Activated CD4-positive, CD25-positive, alpha-beta regulatory T cell treated with anti-CD3 and anti-CD28 coated beads, Interleukin-2, amount 50 U/mL, for 72 hours (primary cell): ENCODE measurements at places on chromosomes 3 and 15.

DNA sequence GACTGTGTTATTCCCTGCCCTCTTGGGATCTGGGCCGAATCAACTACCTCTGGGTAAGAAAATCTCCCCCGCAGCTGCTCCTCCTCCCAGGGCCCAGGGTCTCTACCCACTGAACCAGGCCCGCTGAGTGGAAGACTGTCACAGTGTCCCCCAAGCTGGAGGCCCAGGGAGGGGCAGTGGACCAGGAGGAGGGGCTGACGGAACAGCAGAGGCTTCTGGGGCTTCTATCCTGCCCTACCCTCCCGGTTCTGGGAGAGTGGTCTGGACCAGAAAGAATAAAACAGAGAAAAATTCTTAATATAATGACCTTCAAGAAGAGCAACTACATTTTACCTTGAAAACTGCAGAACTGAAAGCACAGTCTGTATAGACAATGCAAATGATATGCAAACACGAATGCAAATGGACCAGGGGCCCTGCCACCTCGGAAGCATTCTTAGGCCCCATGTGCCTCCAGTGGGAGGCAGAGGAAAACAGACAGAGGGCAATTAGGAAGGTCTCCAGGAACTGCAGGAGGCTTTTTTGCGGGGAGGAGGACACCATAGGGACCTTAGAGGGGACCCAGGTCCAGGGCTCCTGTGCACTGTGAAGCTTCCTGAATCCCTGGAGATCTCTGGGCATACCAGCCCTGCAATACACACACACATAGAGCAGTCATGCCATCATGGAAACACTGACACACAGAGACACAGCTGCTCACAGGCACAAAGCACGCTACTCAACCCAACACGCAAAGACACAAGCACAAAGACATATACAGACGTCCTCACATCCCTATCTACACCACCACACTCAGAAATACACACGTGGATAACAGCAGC, 12.3 kb downstream of the MEGF11 start:
- DNase-seq: no peak

- no peak for DNase-seq
These were observed 35.8 kb downstream of the ABHD5 start for GRCh38 chr3:43726521-43726920.

GRCh38 chr3:94099311-94099710, 36.5 kb downstream of the NSUN3 start:
- no peak for DNase-seq

DNA sequence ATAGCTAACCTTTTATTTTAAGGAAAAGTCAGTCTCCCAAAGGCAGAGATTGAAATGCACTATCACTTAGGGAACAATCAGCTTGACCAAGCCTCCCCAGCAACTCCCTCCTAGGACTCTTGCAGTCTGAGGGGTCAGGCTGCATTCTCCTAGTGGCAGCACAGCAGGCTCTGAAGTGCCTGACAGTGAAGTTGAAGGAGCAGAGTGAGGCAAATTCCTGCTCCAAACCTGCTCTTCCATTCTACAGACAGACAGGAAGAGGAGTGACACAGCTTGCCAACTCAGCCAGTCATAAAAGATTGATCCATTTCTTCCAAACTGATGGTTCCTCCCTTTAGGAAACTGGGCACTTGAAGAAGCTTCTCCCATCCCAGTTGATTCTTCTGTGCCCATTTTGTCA, 43.9 kb upstream of the SMAD3 start:
- DNase-seq: no peak

DNA sequence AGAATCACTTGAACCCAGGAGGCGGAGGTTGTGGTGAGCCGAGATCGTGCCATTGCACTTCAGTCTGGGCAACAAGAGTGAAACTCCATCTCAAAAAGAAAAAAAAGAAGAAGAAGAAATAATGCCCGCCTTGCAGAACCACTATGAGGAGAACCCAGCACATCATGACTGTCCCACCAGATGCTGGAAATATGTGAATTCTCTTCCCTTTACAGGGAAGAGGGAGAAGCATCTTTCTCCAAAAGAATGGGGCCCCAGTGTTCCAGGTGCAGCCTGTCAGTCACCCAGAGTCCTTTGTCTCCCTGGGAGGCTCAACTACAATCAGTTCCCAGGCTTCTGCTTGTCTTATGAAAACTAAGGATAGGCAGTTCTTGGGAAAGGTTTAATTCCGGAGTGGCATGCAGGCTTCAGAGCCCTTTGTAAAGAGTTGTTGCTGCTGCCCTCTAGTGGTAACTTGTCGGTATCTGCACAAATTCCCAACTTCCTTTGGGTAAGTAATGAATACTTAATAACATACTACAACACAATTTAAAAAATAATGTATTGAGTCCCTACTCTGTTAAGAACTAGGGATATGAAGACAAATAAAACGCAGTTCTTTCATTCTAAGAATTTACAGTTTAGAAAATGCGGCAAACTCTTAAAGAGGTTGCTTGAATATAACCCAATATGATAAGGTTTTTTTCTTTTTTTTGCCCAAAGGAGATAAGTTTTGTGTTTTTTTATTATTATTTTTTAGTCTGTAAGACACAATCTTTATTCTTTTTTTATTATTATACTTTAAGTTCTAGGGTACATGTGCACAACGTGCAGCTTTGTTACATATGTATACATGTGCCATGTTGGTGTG, 18.6 kb upstream of the TICRR start:
- DNase-seq: no peak

DNA sequence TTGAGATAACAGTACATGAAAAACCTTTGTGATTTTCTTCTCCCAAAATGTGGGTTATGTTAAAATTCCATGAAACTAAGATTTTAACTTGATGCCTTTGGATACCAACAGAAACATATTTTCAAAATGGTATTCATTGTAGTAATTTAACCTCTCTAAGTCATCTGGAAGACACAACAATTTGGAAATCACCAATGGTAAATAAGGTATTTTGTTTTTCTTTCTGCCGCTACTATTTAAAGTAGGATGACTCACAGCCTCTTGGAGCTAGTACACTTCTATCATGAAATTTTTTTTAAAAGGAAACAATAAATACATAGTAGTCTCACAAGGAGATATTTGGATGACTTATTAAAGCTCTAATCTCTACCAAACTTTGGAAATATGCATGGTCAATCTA, 291.6 kb upstream of the VEPH1 start:
- DNase-seq: no peak

DNA sequence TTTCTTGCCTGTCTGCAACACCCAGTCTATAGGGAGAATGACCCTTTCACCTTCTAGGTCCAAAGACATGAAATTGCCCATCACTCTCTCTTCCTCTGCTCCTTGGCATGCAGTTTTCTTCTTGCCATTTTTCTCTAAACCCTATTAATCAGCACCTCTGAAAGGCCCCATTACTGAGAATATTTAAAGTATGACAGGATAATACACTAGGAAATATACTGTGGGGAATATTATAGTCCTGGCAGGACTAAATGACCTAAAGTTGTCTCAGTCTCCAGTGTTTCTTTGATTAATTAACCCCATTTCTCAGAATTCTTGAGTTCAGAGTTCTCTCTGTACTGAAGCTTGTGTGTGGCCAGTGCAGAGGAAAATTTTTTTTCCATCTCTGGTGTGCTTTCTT, 730.7 kb downstream of the AGBL1 start:
- no peak for DNase-seq

- no peak for DNase-seq
These were observed 348.1 kb upstream of the DCBLD2 start for GRCh38 chr3:99249627-99250026.

GRCh38 chr3:35651851-35652250, 12.5 kb downstream of the ARPP21 start:
- DNase-seq: no peak

- no peak for DNase-seq
These were observed 65.7 kb downstream of the MOBP start for GRCh38 chr3:39533226-39533625.

- DNase-seq: no peak
These were observed 12.1 kb downstream of the GATA2 start for GRCh38 chr3:128480717-128481437.

- no peak for DNase-seq
These were observed 77.2 kb downstream of the PPP2R3A start for GRCh38 chr3:136042608-136043221.

DNA sequence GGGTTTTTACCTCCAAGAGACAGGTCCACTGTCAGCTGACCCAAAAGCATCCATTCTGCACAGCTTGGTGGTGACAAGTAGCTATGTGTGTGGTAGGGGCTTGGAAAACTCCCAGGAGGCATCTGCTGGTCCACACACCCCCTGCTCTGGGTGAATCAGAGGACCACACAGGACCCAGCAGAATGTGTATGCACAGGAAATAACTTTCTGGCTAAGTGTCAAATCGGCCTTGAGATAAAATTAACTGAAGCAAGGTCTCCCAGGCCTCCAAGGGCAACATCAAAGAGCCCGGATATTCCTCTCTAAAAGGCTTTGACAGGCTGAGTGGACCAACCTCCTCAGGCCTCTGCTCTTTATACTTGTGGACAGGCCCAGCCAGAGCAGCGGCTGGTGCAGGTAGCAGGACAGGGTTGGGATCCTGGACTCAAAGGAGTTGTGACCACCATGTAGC, 66.5 kb downstream of the CTNNB1 start:
- no peak for DNase-seq

GRCh38 chr15:51004103-51004551, 90.6 kb downstream of the TNFAIP8L3 start:
- DNase-seq: no peak

- DNase-seq: no peak
These were observed 25.7 kb downstream of the PCOLCE2 start for GRCh38 chr3:142863010-142863817.

- no peak for DNase-seq
These were observed 16.8 kb upstream of the SLC41A3 start for GRCh38 chr3:126100634-126101301.

GRCh38 chr3:173586166-173586565, 188.6 kb downstream of the NLGN1 start:
- DNase-seq: no peak

DNA sequence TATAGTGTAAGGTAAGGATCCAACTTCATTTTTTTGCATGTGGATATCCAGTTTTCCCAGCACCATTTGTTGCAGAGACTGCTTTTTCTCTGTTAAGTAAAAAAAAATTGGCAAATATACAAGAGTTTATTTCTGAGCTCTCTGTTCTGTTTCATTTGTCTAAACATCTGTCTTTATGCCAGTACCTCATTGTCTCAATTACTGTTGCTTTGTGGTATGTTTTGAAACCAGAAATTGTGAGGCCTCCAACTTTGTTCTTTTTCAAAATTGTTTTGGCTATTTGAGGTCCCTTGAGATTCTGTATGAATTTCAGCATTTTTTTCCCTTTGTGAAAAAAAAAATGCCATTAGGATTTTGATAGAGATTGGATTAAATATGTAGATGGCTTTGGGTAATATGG, 150.5 kb downstream of the MINAR1 start:
- DNase-seq: no peak

DNA sequence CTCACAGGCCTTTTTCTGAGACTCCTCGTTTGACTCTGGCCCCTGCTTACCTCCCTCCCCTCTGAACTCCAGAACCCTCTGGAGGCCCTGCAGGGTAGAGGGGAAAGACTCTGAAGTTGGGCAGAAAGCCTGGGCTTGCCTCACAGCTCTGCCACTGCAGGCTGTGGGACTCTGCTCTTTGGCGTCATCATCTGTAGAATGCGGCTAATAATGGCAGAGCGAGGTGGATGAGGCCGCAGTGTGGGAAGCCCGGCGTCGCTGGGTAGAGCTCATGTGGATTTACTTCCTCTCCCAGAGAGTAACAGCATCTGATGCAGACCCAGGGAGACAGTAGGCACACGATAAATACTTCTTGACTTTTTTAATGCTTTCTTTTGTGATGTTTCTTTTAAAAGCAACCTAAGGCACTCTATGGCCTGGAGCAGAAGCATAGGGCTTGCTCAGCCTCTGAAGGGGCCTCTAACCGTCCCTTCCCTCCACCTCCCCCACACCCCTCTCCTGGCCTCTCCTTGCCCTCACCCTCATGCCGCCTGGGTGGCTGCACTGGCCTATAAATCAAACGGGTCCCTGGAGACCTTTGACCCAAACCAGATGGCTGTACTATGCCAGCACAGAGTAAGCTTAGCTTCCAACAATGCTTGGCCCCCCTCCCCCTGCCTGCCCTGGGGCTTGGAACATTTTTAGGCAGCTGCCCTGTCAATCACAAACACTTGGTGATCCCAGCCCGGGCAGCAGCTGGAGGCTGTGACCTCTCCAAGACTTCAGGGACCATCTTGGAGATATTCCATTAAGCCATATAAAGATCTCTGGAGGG, 32.9 kb downstream of the SPSB4 start:
- no peak for DNase-seq

- DNase-seq: no peak
These were observed 69.6 kb downstream of the EEFSEC start for GRCh38 chr3:128222796-128223385.

DNA sequence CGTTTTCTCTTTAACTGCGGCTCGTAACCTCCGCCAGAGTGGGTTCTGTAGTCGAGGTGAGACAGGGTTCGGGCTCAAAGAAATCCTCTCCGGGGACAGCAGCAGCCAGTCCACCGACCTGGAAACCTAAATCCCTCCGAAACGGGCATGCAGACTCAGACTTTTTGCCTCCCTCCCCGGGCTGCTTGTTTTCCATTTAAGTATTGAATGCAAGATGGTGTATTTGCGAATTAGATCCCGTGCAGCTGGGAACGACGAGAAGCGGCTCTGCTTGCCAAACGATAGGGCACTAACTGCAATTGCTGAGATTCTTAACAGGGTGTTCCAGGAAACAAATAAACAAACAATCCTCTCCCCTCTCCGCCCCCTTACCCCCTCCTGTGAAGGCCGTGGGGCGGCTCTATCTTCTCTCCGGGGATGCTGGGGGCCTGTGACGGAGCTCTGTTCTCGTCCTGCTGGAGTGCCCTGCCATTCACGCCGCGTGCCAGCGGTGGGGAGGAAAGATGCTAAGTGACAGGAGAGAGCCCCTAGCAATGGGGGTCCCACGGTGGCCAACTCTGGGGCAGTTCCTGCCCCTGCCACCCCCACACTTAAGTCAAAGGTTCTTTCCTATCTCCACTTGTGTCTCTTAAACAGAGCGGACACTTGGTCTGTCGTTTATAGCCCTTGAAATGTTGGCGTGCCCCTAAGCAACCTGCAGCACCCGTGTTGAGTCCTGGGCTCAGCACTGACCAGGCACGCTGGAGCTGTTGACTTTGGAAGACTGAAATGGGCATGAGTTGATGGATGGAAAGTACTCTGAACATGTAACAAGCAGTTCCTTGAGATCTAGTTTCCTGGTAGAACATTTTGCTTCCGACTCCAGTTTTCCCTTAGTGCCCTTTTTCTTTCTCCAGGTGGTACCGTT, 1.3 kb upstream of the ETV5 start:
- no peak for DNase-seq

DNA sequence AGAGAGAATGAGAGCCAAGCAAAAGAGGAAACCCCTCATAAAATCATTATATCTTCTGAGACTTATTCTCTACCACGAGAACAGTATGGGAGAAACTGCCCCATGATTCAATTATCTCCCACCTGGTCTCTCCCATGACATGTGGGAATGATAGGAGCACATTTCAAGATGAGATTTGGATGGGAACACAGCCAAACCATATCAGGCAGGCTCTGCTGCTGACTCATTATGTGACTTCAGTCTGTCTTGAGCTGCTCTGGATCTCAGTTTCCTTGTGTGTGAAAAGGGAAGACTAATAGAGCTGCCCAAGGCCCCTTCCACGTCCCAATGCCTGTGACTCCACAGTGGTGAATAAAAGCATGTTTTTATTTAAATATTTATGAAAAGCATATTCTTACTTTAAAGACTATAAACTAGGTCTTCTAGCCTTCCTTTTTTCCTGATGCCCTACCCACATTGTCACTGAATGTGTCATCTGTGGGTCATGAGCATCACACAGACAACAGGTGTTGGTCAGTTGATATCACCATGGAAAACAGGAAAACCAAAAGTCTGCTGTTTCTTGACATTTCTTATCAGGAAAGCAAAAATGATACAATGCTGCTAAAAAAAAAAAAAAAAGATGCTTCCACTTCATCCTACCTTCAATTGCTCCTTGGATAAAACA, 96.0 kb upstream of the PPP2R3A start:
- DNase-seq: no peak
